ENCODE measurements at places on chromosomes 6 and 20.

DNA sequence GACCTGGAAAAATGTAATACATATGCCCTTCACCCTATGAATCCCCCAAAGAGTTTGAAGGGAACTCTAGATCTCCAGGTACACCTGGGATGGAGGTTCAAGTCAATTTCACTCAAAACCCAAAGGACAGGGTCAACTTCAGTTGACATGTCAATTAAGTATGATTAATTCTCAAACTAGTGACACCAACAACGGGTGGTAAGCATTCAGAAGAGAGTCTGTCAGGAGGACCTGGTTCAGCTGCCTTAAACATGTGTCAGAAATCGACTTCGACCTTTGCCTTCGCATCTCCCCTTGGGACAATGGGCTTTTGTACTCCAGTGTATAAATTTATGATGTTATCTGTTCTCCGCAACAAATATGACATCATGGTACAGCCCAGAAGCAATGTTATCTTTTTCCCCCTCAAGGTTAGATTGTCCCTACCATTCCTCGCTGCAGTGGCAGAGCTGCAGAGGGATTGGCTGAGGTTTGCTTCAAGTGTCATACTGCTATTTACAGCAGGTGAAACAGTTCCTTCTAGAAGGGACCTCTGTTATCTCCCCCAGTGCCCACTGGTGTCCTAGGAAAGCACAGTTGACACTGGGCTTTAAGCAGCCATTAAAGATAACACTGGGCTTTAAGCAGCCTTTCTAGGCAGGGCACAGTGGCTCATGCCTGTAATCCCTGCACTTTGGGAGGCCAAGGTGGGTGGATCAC lies 94.7 kb upstream of the SNX9 start:
- DNase-seq, result no peak

- no peak for DNase-seq
Measured at GRCh38 chr6:99495466-99495865, 19.8 kb downstream of the USP45 start.

DNA sequence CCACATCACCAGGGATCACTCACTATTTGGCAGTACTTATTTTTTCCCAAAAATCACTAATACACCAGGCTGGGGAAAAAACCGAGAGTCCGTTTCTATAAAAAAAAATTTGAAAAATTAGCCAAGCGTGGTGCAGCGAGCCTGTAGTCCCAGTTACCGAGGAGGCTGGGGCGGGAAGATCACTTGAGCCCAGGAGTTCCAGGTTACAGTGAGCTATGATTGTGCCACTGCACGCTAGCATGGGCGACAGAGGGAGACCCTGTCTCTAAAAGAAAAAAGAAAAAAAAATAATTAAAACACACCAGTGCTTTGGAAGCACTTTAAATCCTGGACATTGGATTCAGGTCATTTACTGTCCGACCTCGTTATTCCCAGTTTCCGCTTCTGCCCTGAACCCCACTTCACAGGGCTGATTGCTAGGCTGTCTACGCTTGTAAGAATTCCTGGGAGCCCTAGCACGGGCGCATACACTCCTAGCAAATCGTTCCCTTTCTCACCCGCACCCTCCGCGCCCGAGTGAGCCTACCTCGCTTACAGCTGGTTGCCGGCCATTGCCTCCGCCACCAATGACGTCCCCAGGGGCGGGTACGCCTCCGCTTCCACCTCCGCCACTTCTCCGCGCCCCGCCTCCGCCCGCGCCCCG lies at the start of gene TPMT:
TPMT (minus strand) TSS at position 571 of the 643 bp plus-strand sequence. CDS start 5,950 bp downstream, outside the sequence.
- no peak for DNase-seq

- DNase-seq, result no peak
Measured at GRCh38 chr6:144655376-144655775, 370.2 kb downstream of the UTRN start.

- no peak for DNase-seq
Measured at GRCh38 chr6:80967609-80968008, 784.9 kb downstream of the TENT5A start.

- DNase-seq, result no peak
Measured at GRCh38 chr6:18536591-18537055, 149.5 kb downstream of the RNF144B start.

DNA sequence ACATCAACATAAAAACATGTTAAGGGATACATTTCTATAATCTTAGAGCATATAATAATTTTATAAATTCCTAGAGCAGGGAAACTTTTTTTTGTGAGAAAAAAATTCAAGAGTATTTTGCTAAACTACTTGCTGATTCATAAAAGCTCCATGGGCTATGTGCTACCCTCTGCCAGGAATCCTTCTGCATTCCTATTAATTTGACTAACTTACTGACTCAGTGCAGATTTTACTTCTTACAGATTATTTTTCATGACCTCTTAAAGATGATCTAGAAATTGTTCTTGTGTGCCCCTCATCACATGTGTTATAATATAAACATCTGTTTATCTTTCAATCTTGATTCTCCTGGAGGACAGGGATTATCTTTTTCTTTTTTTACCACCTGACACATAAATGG lies 5.7 kb downstream of the VTA1 start:
- no peak for DNase-seq

- DNase-seq, result no peak
Measured at GRCh38 chr20:43774754-43775153, 48.0 kb upstream of the GTSF1L start.

Measured in NB4 (cell line).